CD4-positive, alpha-beta T cell (primary cell): ENCODE measurements at places on chromosomes 5 and 9.

DNA sequence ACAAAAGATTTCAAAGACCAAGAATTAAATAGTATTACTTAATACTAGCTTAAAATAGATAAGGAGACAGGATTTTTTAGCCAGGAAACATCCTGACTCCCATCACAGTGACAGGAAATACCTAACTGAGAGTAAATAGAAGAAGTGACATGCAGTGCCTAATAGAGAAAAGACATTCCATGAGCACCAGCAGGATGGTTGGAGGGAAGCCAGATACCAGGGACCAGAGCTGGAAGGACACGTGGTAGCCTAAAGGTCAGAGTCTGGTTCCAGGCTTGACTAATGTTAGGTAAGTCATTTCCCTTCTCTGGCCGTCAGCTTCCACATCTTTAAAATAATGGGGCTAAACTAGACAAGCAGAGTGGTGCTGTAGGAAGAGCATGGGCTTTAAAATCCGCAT is 41.6 kb downstream of the CDK5RAP2 start:
- DNase-seq = no peak

GRCh38 chr5:132825834-132826391 is 4.5 kb downstream of the SHROOM1 start:
- DNase-seq = no peak

DNA sequence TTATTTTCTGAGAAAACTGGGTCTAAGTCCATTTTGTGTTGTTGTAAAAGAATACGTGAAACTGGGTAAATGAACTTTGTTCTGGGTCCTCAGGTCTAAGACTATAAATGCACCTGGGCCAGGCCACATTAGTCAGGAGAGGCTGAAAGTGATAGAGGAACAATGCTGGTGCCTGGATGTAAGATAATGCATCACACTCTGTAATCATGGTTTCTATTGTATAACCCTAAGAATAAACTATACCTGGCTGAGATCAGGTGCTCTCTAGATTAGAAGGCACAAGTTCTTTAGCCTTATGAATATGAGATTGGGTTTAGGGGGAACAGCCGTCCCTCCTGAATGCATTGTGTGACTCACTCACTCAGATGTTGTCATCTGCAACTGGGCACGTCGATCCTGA is 675.5 kb downstream of the HTR1A start:
- DNase-seq = no peak

GRCh38 chr9:113139953-113140352 is 10.9 kb upstream of the SLC31A2 start:
- DNase-seq = no peak

DNA sequence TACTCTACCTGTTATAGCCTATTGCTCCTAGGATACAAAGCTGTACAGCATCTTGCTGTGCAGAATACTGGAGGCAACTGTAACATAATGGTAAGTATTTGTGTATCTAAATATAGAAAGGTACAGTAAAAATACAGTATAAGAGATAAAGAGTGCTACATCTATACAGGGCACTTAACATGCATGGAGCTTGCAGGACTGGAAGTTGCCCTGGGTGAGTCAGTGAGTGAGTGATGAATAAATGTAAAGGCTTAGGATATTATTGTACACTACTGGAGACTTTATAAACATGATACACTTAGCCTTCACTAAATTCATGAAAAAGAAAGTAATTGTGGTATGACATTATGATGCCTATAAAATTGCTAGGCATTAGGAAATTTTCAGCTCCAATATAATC is 65.5 kb upstream of the OSMR start:
- no peak for DNase-seq

DNA sequence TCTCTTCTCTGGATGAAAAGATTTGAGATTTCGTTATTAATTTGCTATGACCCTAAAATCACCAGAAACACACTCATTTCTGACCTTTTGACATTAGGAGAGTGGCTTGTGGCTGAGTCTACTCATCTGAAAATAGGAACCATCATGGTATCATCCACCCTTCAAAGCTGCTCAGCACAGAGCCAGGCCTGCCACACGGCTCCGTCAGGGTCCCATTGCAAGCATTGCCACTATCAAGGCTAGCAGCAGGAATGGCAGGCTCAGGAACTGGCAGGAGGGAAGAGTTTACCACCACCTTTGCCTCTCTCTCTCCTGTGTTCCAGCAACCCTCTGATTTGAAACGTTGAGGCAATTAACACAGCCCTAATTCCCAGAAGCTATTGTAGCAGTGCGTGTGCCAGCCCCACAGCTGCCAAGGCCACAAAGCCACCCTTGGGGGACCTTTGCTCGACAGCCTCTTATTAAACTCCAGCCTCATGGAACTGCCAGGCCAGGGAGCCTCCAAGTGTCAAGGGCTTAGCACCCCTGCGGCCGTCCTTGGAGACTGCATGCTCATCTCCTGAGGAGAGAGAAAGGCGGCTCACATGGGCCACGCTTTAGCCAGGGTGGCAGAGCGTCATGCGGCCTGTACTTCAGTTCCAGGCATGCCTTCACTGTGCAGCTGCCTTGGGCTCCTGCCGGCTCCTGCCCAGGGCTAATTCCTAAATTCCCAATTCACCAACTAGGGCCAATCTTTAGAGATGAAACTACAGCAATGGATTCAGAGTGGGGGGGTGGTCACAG is 145.9 kb downstream of the ROR2 start:
- DNase-seq = no peak

GRCh38 chr5:59565551-59565950 is 328.0 kb downstream of the PDE4D start:
- DNase-seq = no peak

DNA sequence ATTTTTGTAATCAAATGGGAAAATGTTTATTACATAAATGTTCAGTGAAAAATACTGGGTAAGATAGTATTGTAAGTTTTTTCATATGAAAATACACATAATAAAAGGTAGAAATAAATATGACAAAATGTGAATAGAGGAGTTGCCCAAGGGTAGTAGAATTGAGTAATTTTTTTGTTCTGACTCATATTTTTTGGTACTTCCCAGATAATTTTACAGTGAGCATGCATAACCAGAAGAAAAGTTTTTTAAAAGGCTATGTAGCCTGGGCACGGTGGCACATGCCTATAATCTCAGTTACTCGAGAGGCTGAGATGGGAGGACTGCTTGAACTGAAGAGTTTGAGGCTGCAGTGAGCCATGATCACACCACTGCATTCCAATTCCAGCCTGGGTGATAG is 116.9 kb downstream of the PIP5K1B start:
- no peak for DNase-seq

DNA sequence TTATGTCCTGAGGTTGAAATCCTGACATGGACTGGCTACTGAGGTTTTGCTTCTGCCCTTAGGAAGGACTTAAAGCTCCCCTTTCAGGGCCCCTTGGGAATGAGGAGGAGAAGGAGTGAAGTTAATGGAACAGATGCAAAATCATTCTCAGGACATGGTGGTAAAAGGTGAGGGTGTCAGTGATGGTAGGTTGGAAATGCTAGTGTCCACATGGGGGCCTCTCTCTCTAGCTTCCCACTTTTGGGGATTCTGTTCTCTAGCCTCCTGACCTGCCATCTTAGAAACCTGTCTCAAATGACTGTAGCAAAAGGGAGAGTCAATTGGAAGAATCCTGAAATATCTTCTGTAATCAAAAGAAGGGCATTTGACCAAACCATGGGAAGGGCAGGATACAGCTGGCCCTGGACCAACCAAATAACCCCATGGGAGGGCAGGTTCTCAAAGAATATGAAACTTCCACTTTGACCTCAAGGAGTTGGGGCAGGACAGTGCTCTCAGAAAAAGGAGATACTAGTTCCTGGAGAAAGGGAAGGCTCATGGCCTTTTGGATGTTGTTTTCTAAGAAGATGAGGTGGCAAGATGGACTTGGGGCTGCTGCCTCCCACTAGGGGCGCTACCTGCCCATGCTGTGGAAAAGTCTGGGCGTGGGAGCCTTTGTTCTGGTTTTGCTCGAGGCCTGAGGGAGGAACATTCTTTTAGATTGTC is 21.2 kb upstream of the MLANA start:
- no peak for DNase-seq

GRCh38 chr5:120293796-120294195 is 170.3 kb upstream of the PRR16 start:
- DNase-seq = no peak

- no peak for DNase-seq
These were observed 58.6 kb downstream of the BARX1 start for GRCh38 chr9:93896496-93897033.

- DNase-seq = peak; percentile 54
These were observed 65.3 kb downstream of the RXRA start for GRCh38 chr9:134391319-134392231.

DNA sequence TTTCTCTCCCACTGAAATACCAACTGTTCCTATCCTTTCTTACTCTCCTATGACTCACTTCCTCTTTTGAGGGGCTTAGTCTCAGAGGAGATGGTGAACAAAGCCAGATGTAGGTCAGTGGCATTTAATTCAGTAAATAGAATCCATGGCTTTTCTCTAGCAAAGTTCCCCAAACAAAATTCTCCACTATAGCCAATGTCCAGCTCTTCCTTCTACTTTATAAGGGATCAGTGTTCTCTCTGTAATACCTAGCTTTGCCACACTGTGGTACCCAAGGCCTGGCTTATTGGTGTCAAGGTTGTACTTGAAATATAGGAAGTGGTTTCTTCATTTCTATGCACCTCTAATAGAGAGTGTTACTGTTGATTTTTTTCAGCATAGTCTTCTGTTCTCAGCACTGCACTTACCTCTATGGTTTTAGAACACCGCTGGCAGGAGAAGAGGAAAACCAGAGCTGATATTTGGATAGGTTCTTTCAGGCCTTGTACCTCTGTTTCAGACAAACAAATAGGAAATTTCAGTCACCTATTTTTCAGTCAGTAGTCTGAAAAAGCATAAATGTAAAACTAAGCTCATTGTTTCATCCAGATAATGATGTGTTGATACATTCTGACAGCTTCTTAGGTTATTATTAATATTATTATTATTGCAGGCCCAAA is 40.6 kb upstream of the ITGA2 start:
- DNase-seq = peak; percentile 77

GRCh38 chr9:4932681-4933080 is 52.4 kb upstream of the JAK2 start:
- DNase-seq = no peak

GRCh38 chr5:87499478-87500410 is 87.0 kb upstream of the CCNH start:
- no peak for DNase-seq
